ENCODE measurements at places on chromosomes 3 and 15. TPM values are rescaled to one million over a fixed set of nuclear protein-coding genes. Genes with fewer than 3 reads are reported as not detected.

DNA sequence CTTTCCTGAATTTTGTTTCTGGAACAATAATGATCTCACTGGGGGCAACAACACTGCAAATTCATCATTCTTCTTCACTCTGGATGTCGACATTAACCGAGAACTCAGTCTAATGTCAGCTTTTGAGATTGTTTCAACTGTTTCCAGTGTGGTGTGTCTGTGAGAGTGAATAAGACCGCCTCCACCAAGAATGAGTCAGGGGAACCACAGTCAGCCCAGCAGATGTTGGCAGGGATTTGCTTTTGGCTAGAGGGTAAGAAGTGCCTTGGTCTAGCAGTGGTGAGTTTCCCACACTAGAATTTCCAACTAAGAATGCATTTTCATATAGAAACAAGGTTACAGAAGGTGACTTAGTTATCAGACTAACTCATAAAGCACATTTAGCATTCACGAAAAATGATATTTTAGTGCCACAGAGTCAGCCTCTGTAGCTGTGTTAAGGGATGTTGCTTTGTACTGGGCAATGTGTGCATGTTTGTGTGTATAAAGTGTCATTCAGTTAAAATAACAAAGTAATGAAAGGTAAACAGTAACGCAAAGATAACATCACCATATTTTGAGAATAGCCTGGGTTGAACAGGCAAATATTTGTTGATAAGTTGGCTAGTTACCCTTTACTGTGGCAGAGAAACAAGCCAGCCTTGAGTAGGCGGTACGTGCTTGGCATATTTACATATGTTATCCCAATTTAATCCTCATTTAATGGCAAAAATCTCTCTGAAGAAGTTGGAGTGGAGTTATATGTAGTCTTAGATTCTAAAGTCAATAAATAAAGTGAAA, 33.8 kb downstream of the DRD3 start:
- peaks cover 2% of the 10 kb centered on the region for H3K27me3 ChIP-seq
- H3K27ac ChIP-seq = no peak overlapping the region
- H3K4me1 ChIP-seq = peaks cover 13% of the 10 kb centered on the region
- H3K36me3 ChIP-seq = no peaks in the 10 kb centered on the region
- no peak for DNase-seq

- DNase-seq = no peak
- no peak overlapping the region for H3K27ac ChIP-seq
- no peak overlapping the region for H3K4me3 ChIP-seq
- no peaks in the 10 kb centered on the region for H3K36me3 ChIP-seq
- H3K27me3 ChIP-seq = peaks cover 30% of the 10 kb centered on the region
Observed at GRCh38 chr3:184255291-184256039, 5.9 kb downstream of the CAMK2N2 start.

DNA sequence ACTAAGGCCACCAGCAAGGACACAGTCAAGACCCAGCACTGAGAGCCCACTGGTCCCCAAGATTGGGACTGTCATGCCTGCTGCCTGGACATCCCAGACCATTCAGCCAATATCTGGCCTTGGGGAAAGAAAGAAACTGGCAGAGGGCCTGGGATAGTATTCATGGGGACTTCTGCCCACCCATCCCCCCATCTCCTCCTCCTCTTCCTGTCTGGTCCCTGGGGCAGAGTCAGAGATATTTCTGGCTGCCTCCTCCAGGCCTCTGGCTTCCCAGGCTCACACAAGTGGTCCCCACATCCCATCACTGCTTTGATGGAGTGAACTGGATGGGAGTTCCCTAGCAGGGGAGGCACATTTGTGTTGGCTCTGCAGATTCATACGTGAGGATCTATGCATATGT, 4.2 kb upstream of the RASL12 start:
- no peak overlapping the region for H3K4me3 ChIP-seq
- H3K36me3 ChIP-seq = no peaks in the 10 kb centered on the region
- H3K4me1 ChIP-seq = peaks cover 17% of the 10 kb centered on the region
- no peak overlapping the region for H3K27ac ChIP-seq

DNA sequence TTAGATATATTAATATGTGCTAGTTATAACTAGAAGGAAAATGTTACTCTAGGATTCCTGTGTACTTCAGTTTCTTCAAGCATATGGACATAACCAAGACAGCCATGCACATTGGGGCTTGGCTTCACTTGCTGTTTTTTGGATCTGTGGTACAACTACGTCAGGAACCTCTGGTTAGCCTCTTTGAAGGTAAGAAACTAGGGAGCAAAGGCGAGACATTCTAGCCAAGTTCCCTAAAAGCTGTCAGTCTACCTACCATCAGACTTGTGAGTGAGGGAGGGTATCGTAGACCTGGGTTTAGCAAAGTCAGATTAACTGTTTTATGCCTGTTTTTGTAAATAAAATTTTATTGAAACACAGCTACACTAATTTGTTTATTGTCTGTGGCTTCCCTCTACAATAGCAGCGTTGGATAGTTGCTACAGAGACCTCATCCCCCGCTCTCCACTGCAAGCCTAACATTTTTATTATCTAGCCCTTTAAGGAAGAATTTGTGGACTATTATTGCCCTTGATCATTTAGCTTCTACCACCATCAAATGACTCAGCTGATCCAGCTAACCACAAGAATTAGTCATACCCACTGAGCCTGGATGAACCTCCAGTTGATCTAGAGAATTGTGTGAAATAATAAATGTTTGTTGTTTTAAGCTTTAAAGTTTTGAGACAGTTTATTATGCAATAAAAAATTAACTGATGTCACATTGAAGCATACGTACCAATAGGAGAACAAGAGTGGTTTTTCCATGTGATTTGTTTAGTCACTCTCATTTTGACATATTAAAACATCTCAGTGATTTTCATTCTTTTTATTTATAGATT, 58.1 kb downstream of the RSRC1 start:
- no peak overlapping the region for H3K4me3 ChIP-seq
- H3K27me3 ChIP-seq = no peaks in the 10 kb centered on the region
- no peak overlapping the region for H3K27ac ChIP-seq
- H3K4me1 ChIP-seq = peaks cover 19% of the 10 kb centered on the region
- DNase-seq = no peak

DNA sequence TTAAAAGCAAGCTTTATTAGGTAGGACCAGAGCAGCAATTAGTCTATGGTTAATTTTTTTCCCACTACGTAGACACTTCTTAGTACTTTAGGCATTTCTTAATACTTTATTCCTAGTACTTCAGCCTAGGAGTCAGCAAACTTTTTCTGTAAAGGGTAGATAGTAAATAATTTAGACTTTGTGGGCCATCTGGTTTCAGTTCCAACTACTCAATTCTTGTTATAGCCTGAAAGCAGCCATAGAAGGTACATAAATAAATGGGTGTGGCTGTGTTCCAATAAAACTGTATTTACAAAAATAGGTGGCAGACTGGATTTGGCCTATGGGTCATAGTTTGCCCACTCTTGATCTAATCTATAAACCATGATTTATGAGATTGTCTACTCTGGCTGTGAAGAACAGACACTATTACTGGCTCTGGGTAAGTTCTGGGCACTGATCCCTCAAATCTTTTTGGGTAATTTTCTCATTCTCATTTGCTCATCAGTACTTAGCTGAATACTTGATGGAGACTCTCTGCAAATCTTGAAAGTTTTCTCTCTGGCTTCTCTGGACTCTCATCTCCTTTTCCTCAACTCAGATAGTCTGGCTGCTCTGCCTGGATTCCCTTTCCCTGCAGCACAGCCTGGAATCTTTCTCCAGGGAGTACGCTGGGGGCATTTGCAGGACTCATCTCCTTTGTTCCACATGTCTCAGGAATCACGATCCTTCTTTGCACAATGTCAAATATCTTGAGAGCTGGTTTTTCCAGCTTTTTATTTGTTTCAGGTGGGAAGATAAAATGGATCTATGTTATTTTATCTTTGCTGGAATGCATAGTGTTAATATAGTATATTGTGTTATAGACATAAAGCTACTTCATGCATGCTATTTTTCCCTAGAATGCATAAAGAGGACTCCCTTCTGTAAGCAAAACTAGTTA, 524.8 kb upstream of the TBL1XR1 start:
- no peaks in the 10 kb centered on the region for H3K27me3 ChIP-seq
- no peak overlapping the region for H3K4me3 ChIP-seq
- peaks cover 4% of the 10 kb centered on the region for H3K36me3 ChIP-seq
- no peak for DNase-seq
- H3K27ac ChIP-seq = no peak overlapping the region

DNA sequence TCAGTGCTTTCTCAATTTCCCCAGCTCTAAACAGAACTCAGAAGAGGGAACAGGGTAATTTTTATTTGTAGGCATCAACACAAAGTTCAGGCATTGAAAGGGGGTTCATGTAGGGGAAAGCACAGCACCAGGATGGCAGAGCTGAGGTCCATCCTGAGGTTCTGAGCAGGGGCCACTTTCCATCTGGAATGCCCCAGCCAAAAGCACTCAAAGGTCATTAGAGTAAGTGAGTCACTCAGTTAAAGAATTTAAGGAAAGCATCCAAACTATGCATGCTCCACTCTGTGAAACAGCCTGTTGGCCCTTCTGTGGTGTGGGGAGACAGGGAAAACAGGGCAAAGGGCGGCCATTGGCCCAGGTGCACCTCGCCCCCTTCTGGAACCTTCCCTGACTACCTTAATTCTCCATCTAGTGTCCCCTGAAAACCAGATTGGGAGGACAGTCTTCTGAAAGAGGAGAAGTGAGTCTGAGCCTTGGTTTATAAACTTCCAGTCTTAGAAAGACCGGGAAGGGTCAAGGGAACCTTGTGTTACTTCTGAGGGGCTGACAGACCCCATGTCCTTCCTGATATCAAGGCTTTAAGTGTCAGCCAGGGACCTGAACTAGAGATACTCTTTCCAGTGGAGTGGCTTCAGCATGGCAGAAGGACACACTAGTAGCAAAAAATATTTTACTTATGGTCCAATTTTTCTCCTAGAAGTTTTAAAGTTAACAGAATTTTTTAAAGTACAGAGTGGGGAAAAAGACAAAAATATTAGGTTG, 133.3 kb downstream of the MYLK start:
- DNase-seq = no peak
- H3K27me3 ChIP-seq = no peaks in the 10 kb centered on the region
- H3K4me3 ChIP-seq = no peak overlapping the region
- H3K4me1 ChIP-seq = peaks cover 14% of the 10 kb centered on the region

- H3K27ac ChIP-seq = no peak overlapping the region
- no peaks in the 10 kb centered on the region for H3K27me3 ChIP-seq
- H3K4me1 ChIP-seq = no peaks in the 10 kb centered on the region
- DNase-seq = no peak
- H3K4me3 ChIP-seq = no peak overlapping the region
Observed at GRCh38 chr15:46489276-46489675, 854.4 kb downstream of the SQOR start.

GRCh38 chr3:151431940-151432339, 28.9 kb downstream of the IGSF10 start:
- no peaks in the 10 kb centered on the region for H3K27me3 ChIP-seq
- peaks cover 4% of the 10 kb centered on the region for H3K36me3 ChIP-seq
- no peak overlapping the region for H3K4me3 ChIP-seq
- DNase-seq = no peak
- H3K4me1 ChIP-seq = no peaks in the 10 kb centered on the region

DNA sequence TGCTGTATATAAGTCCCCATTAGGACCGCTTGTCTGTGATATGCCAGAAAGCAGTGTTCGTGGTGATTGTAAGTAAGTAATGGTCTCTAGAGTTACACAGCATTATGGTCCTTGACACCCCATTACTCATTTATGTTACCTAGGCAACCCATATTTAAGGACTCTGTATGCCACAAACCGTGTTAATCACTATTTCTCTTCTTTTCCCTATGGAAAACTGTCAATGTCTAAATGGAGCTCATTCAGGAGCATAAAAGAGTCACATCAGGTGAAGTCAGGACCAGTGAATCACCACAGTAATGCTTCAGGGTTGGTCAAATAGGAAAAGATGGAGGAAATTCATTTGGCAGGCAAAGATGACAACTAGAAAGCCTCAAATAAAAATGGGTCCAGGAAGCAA, 146.6 kb upstream of the PEX5L start:
- no peaks in the 10 kb centered on the region for H3K27me3 ChIP-seq
- H3K27ac ChIP-seq = no peak overlapping the region
- DNase-seq = no peak
- H3K36me3 ChIP-seq = no peaks in the 10 kb centered on the region
- no peak overlapping the region for H3K4me3 ChIP-seq

DNA sequence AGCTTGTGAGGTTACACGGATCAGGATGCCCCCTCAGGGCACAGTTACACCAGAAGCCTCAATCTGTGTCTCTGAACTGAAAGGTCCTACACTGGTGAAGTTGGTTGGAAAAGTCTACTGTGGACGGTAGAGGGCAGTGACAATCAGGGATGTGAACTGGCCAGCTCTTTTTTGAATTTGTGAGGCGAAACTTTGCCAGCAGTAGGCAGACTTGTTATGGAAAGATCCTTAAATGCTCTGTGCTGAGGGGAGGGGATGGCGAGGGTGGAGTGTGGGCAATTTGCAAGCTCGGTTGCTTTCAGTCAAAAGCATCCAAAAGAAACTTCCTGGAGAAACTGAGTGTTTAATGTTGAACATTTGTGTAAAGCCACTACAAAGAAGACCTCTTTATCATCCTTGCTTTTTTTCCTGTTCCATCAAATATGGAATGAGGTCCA, 127.4 kb upstream of the ABHD17C start:
- peaks cover 9% of the 10 kb centered on the region for H3K4me1 ChIP-seq
- H3K4me3 ChIP-seq = no peak overlapping the region
- no peak for DNase-seq
- H3K36me3 ChIP-seq = peaks cover 7% of the 10 kb centered on the region
- H3K27me3 ChIP-seq = no peaks in the 10 kb centered on the region

- H3K4me3 ChIP-seq = peak overlapping the region; percentile 12
- peaks cover 19% of the 10 kb centered on the region for H3K4me1 ChIP-seq
- no peaks in the 10 kb centered on the region for H3K27me3 ChIP-seq
- no peak for DNase-seq
- peak overlapping the region; percentile 81 for H3K27ac ChIP-seq
Observed at GRCh38 chr15:81723701-81724100, 322.1 kb downstream of the MEX3B start.

GRCh38 chr15:73700041-73700842, 16.1 kb downstream of the CD276 start:
- no peak overlapping the region for H3K4me3 ChIP-seq
- H3K36me3 ChIP-seq = peaks cover 9% of the 10 kb centered on the region
- H3K27ac ChIP-seq = peak overlapping the region; percentile 64
- peaks cover 39% of the 10 kb centered on the region for H3K4me1 ChIP-seq
- no peaks in the 10 kb centered on the region for H3K27me3 ChIP-seq

The AADACL2 gene
- total RNA-seq = 11.7 TPM

The NR1I2 gene
- total RNA-seq = 1.4 TPM

The RTP4 gene
- total RNA-seq = 2.8 TPM

The TRAT1 gene
- not detected for total RNA-seq
